ENCODE measurements at places on chromosomes 11 and 22.
A peak's percentile ranks its signal among the peaks of the same experiment; 100 is the strongest.

GRCh38 chr11:71563406-71563805 lies 2.0 kb upstream of the KRTAP5-10 start:
- no peak for DNase-seq

- DNase-seq = no peak
Measured at GRCh38 chr11:122077459-122077858, 38.6 kb downstream of the BLID start.

- DNase-seq = peak; percentile 92
Measured at GRCh38 chr11:61509043-61510029, 787 bp downstream of the LRRC10B start.

GRCh38 chr11:120121336-120121735 lies 16.6 kb downstream of the TRIM29 start:
- no peak for DNase-seq

- no peak for DNase-seq
Measured at GRCh38 chr11:127066401-127067090, 66.0 kb upstream of the KIRREL3 start.

- no peak for DNase-seq
Measured at GRCh38 chr11:5719703-5720495, 16.3 kb upstream of the OR56B1 start.

DNA sequence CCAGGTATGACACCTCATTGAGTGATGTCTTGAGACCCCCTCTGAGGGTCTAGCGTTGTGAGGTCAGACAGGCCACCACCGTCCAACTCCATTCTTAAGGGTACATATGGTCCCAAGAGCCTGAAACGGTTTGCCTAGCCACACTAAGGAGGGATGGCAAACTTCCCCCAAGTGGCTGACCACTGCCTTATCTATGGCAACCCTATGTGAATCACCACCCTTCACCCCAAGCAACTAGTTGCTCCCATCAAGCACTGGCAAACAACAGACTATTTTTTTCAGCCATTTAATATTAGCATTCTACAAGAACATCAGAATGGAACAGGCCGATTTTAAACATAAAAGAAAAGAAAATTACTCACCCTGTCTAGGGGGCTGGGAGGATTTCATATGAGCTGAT lies 22.8 kb downstream of the THOC5 start:
- no peak for DNase-seq

DNA sequence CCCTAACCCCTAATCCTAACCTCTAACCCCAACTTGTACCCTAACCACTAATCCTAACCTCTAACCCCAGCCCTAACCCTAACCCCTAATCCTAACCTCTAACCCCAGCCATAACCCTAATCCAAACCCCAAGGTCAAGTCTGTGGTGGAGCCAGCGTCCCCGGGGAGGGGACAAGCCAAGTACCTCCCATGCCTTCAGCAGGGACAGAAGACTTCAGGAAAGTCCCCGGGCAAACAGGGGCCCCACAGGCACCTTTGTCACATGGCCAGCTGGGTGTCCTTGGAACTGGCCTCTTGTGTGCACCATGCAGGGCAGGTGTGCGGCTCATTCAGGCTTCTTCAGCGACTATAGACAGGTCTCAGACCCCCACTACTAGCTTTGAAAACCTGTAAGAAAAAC lies 555.8 kb downstream of the BRD1 start:
- no peak for DNase-seq

- DNase-seq = no peak
Measured at GRCh38 chr11:77438487-77438886, 35.4 kb downstream of the PAK1 start.

DNA sequence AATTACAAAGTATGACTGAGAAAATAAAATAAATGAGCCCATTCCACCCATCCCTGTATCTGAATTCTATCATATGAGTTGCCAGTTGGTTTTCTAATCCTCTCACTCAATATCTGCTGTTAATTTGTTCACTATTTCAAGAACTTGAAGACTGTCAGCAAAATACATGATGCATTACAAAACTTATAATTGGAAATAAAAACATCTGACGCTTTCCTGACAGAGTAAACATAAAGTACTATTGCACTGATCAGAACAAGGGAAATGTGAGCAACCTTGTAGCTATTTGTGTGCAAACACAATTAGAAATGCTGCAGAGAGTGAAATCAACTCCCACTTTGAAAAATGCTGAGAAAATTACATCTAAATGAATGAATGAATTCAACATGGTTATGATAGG lies 97.1 kb downstream of the MPPED2 start:
- no peak for DNase-seq

DNA sequence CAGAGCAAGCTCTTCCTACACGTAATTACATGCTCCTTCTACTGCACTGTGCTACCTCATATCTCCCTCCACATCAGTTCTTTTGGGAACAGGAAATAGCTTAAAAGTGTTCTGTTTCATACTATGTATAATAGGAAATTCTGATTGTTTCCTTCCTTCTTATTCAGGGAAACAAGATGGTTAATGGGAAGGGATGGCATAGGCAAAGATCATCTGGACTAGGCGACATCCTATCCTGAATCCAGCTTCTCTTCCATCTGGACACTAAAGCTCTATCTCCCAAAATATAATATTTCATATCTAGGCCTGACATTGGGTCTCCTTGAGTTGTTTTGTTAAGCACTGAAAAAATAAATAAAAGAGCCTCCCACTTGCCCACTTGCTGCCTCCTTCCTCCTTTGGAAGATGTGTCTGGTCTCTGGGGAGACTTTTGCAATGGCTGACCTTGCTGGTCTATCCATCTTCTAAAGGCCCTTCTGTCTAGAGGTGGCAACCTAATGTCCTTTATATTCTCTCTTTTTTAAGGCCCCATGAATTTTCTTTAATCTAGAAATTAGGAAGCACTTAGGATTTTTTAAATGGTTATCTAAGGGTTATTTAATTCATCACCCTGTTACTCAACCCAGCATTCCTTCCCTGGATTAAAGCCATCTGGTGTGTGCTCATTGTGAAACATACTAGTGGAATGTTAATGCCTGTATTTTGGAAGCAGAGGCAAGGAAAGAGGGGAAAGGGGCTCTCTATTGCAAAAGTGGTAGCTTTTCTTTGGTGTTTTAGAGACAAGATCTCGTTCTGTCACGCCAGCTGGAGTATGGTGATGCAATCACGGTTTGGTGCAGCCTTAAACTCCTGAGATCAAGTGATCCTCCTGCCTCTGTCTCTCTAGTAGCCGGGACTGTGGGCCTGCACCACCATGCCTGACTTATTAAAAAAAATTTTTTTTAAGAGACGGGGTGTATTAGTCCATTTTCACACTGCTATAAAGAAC lies 20.6 kb downstream of the CLMP start:
- DNase-seq = peak; percentile 36

GRCh38 chr11:107457205-107457557 lies 444 bp downstream of the CWF19L2 start:
- DNase-seq = no peak

DNA sequence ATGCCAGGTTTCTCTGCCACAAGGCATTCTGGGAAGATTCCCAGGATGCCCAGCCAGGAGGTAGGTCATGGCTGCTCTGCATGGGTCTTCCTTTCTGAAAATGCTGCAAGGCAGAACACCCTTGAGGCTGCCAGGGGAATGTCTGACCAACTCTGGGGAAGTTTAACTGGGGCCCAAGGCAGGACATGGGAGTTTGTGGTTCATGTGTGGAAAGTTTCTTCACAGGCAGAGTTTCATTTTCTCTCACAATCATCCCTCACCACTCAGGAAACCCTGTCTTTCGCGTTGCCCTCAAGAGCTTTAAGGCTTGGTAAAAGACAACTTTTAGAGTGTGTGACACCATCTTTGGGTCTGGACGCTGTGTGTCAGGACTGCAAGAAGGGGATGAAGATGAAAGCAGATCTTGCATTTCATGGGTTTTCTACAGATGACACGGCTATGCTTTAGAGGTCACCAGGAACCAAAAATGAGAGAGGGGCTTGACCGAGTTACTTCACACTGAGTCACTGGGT lies 133.5 kb downstream of the CD44 start:
- DNase-seq = no peak

DNA sequence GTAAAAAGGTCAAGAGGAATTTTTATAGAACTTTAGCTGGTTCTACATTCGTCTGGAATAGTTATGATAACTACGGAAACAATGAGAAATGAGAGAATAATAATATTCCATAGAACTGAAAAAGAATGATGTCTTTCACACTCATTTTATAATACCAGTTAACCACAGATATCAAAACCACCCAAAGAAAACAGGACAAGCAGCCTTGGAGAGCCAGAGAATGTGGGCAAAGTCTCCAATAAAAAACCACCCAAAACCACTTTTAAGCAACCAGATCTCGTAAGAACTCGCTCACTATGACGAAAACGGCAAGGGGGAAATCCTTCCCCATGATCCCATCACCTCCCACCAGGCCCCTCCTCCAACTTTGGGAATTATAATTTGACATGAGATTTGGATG lies 60.8 kb downstream of the ARHGAP32 start:
- no peak for DNase-seq

DNA sequence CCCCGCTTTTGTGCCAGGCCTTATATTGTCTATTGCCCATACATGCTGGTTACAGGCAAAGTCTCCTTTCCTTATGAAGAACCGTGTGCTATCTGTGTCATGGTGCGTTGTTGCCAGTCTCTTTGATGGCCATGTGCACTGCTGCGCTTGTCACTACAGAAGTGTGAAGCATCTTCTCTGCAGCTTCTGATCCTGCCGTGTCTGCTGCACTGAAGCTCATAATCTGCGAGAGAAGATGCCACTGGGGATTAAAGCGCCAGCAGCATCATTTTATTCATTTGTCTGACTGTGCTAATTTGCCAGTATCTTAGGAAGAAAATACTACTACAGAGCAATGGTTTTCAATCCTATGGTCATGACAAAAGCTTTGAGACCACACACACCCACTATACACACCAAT lies 330.1 kb downstream of the FAT3 start:
- DNase-seq = no peak

DNA sequence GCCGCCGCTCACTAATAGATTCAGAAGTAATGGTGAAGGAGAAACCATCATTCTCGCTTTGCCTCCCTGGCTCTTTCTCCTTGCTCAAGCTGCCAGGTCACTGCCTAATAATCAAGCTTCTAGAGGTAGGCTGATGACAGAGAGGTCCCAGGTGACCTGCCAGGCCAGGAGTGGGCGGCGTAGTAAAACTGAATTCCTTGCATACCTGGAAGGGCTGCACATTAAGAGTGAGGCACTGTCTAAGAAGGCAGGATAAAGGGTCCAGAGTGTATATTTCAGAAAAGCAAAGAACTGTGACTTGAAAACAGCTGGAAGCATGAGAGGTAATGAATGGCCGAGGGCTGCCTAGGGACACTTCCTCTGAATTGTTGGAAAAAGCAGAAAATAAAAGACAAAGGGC lies 4.1 kb downstream of the SYT13 start:
- no peak for DNase-seq

GRCh38 chr11:4191031-4191571 lies 96.5 kb downstream of the RRM1 start:
- DNase-seq = no peak

GRCh38 chr11:128695539-128696221 lies 1.8 kb downstream of the FLI1 start:
- no peak for DNase-seq

DNA sequence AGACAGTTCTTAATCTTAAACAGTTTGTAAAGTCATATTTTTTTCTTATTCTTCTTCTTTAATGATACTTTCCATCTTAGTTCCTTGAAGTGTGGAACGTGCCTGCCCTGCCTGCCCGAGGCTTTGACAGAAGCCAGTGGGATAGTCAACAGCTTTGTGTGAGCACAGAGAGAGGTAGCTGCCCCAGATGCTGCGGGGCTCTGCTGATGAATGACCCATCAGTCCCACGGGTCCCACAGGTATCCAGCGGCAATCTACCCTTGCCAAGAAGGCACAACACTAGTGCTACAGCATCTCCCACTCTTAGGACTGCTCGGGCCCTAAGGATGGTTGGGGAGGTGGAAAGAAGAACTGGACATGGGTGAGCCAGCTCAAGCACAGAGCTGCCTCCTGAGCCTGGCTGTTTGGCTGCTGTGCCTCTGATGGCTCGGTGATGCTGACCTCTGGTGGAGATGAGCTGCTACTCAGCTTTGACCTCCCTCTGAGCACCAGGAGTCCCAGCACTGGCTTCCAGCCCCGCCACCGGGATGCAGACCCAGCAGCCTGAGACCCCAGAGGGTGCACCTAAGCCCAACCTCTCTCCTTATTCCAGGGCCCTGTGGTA lies 11.8 kb upstream of the APLNR start:
- peak; percentile 61 for DNase-seq

DNA sequence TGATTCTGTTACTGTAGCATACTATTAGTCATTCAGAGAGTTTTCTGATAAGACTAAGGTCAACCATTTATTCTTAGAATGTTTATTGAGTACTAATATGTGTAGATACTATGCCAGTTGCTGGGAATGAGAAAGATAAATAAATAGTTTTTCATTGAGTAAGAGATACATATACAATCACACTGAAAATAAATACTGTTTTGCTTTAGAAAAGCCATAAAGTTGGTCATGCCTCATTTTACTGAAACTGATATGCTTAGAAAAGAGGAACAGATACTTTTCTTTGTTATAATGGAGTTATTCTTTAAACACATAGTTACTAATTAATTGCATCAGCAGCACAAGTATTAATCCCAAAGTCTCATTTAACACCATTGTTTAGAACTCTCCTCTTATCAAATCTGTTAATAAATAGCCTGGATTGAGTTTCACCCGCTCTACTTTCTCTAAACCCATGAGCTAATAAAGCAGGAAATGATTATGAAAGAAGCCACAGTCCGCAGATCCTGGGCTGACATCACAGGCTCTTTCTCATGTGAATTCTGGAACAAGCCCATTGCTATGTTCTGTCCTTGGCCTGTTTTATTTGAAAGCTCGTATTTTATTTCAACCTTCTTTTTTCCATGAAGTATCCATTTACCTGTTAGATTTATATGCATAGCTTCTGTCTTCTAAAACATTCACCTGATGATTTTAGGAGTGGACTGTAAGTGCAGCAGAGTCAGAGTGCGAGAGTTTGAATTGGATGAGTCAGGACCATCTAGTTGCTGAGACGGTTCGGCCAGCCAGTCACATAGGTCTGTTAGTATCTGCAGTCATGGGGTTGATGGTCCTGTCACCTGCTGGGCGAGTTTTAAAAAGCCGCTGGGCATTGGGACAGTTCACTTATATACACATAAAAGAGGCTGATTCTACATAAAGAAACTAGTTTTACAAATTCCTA lies 35.5 kb downstream of the PIWIL4 start:
- peak; percentile 41 for DNase-seq
